Stimulated activated CD8-positive, alpha-beta memory T cell treated with anti-CD3 and anti-CD28 coated beads, Interleukin-2, amount 100 ng/mL, for 1 hour (primary cell): ENCODE measurements at places on chromosomes 2 and 18.

GRCh38 chr2:173370198-173370597, 15.5 kb downstream of the CDCA7 start:
- no peak for DNase-seq

DNA sequence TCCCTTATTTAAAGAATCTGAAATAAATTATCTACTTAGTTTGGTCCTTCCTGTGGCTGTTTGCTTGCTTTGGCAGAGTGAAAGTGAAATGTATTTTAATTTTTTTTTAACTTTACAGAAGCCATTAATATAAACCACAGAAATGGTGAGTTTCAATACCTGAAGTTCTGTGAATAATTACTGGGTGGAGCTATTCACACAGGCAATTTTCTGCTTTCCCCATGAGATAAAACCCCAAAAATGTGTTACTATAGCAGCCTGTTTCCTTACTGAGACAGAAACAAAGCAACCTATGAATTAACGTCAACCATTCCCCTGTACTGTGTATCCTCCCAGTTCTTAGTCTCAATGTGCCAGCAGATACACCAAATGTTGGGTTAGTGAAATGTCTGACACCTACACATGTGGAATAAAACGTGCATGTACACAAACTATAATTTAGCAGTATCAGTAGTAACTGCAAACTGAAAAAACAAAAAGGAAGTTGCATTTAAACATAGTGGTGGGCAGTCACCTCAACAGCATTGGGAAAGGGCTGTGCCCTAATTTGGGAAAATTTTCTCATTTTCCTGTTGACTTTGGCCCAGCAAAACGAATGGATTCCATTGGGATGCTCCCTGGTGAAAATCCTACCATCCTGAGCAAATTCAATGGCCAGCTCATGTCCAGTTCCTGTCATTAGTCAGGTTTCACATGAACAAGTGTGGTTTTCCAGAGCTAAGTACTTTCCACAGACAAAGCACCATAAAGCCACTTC, 73.1 kb upstream of the RMDN2 start:
- DNase-seq, result no peak

DNA sequence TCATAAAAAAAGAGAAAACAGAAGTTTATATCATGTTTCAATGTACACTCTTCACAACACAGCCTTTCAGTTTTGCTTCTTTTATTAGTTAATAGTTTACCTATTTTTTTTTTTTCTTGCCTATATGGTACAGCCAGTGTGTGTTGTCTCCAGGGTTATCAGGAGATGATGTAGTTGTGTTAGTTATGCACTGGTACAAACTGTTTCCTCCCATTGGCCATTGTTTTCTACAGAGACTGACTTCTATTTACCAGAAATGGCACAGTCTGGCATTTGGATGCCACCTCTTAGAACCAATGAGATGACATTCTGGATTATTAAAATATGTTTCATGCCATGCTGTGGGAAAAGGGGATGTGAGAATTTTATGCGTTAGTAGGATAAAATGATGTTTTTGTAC, 339.4 kb downstream of the PLCL1 start:
- no peak for DNase-seq

GRCh38 chr2:8320311-8321066, 361.4 kb upstream of the ID2 start:
- DNase-seq, result no peak

GRCh38 chr2:130791617-130791939, 36.2 kb downstream of the AMER3 start:
- DNase-seq, result no peak
